ENCODE measurements at places on chromosomes 13 and 19.

DNA sequence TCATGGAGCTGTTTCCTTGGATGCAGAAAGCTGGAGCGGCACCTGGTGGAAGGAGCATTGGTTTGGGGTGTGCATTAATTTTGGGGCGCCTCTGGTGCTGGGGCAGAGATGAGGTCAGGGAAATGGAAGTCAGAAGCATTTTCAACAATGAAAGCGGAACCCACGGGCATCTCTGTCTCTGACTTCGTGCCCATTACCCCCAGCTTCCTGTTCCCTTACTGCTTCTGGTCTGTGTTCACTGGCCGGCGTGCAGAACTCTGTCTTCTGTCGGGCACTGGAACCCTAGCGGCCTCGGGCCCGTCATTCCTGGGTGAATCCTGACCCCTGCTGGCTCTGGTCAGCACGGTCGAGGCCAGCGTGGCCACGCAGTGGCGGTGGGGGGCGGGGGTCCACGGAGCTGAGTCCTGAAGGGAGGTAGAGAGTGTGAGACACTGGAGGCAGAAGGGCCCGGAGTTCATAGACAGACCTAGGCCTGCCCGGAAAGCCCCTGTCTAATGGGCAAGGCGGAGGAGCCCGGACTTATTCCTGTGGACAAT lies 7.9 kb upstream of the LINGO3 start:
- DNase-seq: no peak

DNA sequence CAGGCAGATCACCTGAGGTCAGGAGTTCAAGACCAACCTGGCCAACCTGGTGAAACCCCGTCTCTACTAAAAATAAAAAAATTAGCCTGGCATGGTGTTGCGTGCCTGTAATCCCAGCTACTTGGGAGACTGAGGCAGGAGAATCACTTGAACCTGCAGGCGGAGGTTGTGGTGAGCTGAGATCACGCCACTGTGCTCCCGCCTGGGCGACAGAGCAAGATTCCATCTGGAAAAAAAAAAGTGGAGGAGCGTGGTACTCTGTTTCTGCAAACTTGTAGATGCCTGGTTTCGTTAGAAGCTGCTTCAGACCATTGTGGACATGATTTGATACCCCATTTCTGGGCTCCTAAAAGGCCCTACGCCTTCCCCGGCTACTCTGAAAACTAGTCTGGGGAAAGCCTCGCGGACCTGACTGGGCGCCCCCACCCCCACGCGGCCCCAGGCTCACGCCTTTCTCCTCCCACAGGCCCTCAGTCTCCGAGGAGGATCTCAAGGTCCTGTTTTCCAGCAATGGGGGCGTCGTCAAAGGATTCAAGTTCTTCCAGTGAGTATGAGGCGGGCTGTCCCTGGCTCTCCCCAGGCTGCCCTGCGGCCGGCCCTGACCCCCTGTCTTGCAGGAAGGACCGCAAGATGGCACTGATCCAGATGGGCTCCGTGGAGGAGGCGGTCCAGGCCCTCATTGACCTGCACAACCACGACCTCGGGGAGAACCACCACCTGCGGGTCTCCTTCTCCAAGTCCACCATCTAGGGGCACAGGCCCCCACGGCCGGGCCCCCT lies 11.5 kb downstream of the PLPPR3 start:
- no peak for DNase-seq

GRCh38 chr19:42197375-42197817 lies 20.1 kb downstream of the DEDD2 start:
- no peak for DNase-seq

- no peak for DNase-seq
Measured at GRCh38 chr13:41974262-41974900, 13.5 kb upstream of the VWA8 start.

GRCh38 chr13:110811771-110812120 lies 98.2 kb downstream of the ING1 start:
- DNase-seq: no peak

All from SIG-M5 (cell line).